ENCODE measurements at places on chromosomes 5 and 9.

- no peak for DNase-seq
Measured at GRCh38 chr5:3598207-3598606, 2.6 kb downstream of the IRX1 start.

- DNase-seq: no peak
Measured at GRCh38 chr5:90368454-90369246, 40.9 kb downstream of the CETN3 start.

DNA sequence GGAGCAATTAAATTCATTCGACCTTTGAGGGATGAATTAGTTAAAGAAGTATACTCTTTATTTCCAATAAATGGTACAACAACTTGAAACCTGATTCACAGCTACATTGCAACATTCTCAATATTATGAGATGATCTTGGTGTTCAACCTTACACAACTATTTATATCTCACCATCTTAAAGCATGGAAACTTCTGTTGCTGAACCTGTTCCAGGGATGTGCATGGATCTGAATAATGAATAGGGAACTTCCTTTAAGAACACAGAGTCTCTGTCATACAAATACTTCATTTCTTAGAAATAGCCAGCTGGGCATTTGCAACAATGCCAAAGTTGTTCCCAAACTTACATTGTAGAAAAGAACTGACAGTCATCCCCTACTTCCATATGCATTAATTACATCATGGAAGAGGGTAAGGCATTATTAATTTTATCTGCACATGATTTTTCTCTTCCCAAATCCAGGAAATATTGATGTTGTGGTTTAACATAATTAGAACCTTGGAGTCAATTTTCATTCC, 39.8 kb upstream of the CCDC112 start:
- no peak for DNase-seq

DNA sequence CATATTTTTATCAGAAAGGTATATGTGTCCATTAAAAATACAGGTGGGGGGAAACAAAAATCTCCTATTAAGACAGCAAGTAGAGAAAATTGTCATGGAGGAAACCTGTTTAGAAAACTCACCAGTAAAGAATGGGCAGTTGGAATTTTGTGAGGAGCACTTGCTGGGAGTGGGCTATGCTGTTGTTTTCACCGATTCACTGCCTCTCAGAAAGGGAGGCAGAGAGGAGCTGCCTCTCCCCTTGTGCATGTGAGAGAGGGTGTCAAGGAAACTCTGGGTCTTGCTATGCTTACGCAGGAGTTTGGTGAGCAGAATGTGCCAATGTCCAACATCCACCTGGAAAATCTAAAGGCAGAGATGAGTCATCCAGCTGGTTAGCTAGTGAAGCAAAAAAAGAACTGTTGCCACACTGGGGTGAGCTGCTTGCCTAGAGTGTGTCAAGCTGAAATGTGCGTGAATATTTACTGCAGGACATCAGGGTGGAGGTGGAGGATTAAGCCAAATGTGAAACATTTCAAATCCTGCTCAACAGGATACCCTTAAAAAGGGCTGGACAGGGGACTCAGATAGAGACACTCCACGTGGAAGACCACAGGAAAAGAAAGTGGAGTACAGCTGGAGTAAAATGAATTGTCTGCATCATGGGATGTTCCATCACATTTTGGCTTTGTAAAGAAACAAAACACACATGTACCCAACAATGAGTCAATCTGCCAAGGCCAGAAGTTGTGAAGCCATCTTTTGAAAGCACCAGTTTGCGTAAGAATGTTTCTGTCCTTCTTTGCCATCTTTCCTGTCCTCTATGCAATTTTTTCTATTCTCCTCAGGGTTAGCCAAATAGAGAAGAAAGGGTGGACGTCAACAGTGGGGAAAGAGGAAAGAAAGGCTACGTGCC, 449.7 kb upstream of the MPDZ start:
- DNase-seq: no peak

DNA sequence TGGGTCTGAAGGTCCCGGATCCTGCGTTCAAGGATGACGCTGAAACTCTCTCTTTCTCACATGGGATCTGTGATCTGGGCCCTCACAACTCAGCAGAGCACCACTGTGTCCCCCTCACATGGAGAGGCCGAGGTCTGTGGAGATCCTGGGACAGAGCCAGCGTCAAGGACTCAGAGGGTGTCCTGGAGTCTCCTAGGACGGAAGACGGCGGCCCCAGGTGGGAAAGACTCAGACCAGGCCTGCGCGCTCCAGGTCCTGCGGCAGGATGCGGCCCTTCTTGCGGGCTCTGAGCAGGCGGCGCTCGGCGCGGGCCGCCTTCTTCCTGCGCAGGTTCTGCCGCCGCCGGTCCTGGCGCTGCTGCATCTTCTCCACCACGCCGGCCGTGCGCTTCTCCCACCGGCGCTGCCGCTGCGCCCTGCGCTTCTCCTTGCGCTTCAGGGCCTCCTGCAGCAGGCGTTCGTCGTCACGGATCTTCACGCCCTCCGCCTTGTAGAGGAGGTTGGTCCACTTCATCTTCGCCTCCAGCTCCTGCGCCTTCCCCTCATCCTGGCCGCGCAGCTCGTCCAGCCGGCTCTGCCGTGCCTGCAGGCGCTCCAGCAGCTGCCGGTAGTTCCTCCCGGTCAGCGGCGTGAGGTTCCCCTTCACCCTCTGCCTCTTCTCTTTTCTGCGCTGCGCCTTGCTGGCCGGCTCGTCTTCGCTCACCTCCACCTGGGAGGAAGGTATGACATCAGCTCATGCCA, 4.2 kb downstream of the SURF6 start:
- no peak for DNase-seq

DNA sequence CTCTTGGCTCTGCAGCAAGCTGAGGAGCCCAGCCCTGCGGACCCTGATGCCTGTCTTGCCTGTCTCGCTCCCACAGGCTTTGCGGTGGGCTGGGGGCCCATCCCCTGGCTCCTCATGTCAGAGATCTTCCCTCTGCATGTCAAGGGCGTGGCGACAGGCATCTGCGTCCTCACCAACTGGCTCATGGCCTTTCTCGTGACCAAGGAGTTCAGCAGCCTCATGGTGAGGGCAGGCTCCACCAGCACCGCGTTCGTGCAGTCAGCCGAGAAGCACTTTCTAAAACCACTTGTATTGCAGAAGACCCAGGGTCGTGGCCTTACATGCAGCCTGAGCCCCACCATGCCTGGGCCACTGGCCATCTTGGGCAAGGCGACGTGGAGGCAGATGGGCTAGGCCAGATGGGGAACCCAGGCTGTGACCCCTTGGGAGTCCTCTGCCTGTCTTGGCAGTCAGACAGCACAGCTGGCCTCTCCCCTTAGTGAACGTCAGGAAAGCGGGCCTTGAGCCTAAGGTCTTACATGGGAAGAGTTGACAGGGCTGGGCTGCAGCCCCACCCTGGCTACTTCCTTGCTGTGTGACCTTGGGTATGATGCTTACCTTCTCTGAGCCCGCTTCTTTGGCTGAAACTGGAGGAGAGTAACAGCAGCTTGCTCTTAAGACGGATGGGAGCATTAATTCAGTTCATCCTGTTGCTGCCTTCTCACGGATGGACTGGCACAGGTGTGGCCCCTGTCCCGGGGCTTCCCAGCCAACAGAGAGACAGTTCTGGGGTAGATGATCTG, 8.6 kb downstream of the SLC2A8 start:
- no peak for DNase-seq

- no peak for DNase-seq
Measured at GRCh38 chr5:149745212-149745942, 15.3 kb downstream of the PPARGC1B start.

DNA sequence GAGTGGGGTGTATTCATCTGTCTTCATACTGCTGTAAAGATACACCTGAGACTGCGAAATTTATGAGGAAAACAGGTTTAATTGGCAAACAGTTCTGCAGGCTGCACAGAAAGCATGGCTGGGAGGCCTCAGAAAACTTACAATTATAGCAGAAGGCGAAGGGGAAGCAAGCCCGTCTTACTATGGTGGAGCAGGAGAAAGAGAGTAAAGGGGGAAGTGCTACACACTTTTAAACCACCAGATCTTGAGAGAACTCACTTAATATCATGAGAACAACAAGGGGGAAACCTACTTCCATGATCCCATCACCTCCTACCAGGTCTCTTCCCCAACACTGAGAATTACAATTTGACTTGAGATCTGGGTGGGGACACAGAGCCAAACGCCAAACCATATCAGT, 12.5 kb upstream of the NREP start:
- no peak for DNase-seq

GRCh38 chr5:109619021-109619460, 70.7 kb upstream of the MAN2A1 start:
- no peak for DNase-seq

- DNase-seq: no peak
Measured at GRCh38 chr9:133711428-133712220, 26.5 kb downstream of the SARDH start.

GRCh38 chr5:143759396-143760130, 52.4 kb upstream of the HMHB1 start:
- no peak for DNase-seq

DNA sequence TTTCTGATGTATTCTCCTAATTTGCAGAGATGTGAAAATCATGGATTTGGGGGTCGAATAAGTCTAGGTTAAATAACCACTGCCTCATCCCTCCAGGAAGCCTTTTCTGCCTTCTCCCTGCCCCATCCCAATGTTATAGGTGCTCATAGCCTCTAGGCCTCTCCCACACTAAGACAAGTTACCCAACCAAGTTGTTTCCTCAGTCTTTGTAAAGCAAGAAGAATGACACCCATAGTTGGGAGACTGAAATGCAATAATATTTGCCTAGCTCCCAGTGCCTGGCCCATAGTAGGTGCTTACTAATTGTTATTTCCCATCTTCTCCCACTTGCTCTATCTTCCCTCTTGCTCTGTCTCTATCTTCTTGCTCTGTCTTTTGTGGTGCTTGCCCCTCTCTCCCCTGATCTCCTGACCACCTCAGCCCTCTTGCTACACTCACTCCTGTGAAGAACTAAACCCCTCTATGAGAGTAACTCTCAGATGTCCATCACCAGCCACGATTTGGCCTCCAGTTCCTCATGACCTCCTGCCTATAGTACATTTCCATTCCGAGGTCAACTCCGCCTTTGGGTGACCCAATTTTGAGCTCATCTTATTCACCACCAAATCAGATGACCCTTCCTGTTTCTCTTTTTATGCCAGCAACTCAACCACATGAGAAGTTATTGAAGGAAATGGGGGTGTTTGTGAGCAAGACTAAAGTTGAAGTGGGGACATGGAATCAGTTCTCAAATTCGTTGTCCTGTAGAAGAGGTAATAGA, 7.0 kb downstream of the AFAP1L1 start:
- DNase-seq: no peak

DNA sequence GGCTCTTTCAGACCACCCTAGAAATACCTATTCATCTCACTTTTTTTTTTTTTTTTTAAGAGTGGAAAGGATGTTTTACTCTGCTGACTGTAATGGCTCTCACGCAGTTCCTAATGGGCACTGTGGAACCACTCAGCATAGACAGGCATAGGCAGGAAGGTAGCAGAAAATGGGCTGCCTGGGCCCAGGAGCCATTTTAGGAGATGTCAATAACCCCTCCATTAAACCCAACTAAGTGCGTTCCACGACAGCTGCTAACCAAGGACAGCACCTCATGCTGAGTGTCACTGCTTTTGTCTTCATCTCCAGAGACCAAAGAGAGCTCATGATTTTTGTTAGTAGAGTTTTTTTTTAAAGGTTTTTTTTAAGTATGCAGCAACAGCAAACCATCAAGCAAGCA, 15.3 kb downstream of the MAP1B start:
- DNase-seq: no peak

DNA sequence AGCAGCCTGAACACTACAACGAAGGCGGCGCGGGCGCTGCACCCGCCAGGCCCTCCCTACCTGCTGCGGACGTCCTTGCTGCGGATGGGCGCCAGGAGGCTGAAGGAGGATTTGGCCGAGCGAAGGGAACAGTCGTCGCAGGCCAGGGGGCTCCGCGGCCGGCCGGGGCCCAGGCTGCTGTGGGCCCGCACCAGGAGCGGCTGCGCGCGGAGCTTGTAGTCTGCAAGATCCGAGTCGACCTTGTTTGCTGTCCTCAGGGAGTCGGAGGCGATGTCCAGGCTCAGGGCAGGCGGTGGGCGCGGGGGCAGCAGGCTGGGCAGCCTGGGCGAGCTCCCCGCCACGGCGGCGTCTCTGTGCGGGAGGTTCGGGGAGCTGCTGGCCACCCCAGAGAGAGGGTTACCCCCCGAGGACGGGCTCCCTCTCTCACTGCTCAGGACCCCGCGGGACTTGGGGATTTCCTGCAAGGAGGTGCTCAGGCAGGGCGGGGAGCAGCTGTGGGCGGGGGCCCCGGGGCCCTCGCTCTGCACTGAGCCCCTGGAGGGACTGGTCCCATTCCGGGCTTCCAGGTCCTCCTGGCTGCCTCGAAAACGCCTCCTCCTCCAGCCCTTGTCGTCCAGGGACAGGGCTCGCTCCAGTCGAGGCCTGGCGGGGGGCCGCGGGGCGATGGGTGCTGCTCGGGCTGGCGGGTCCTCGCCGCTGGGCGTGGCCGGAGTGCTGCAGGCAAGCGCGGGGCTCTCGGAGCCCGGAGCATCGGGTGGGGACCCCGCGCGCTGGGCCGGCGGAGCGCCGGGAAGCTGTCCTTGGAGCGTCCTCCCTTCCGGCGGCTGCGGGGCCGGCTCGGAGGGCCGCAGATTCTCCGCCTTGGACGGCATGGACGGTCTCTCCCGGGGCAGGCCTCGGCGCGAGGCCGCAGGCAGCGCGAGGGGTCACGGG, 831 bp downstream of the INPP5E start:
- peak; percentile 60 for DNase-seq

DNA sequence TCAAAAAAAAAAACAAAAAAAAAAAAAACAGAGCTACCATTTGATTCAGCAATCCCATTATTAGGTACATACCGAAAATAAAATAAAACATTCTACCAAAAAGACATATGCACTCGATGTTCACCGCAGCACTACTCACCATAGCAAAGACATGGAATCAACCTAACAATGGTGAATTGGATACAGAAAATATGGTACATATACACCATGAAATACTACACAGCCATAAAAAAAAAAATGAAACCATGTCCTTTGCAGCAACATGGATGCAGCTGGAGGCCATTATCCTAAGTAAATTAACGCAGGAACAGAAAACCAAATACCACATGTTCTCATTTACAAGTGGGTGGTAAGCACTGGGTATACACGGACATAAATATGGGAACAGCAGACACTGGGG, 21.3 kb downstream of the MRPS27 start:
- no peak for DNase-seq

DNA sequence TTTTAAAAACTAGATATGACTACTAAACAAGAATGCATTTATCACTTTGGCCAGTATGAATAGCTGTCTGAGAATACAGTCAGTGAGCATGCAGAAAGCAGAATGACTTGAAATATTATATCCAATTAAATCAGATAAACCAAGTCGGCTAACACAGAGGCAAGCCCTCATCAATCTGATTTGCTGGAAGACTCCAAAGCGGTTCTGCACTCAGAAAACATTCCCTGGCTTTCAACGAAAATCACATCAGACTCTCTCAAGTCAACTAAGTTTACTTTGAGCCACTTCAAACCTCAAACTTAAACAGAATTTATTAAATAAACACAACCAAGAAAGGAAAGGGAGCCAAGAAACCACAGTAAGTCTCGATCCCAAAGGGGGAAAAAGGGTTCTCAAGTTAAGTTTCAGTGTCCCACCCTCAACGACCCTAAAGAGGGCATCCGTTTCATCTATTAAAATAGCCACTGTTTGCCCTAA, 1.4 kb downstream of the MYO10 start:
- no peak for DNase-seq

- DNase-seq: no peak
Measured at GRCh38 chr5:38290028-38290653, 31.8 kb downstream of the EGFLAM start.

- DNase-seq: no peak
Measured at GRCh38 chr9:69759021-69759420, 790 bp downstream of the PTAR1 start.

GRCh38 chr5:79133121-79133656, 21.6 kb downstream of the BHMT start:
- peak; percentile 57 for DNase-seq

All from CD4-positive, alpha-beta T cell treated with Interleukin-12 subunit alpha and Interleukin-12 subunit beta, for 1 hour (primary cell).